Fibroblast of skin of right biceps (primary cell): ENCODE measurements at places on chromosomes 3 and 15.

GRCh38 chr3:170012683-170013400, 25.0 kb upstream of the GPR160 start:
- no peak for DNase-seq

DNA sequence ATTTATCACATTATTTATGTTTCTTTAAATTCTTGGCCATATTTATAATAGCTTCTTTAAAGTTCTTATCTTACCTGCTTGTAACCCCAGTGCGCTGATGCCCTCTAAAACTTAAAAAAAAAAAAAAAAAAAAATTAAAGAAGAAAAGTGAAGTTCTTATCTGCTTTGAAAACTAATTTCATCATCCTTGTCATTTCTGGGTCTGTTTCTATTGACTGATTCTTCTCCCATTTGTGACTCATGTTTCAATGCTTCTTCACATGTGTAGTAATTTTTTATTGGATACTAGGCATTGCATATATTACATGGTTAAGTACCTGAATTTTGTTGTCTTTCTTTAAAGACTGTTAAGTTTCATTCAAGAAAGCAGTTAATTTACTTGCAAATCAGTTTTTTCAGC, 3.4 kb upstream of the SEC22A start:
- DNase-seq: no peak

DNA sequence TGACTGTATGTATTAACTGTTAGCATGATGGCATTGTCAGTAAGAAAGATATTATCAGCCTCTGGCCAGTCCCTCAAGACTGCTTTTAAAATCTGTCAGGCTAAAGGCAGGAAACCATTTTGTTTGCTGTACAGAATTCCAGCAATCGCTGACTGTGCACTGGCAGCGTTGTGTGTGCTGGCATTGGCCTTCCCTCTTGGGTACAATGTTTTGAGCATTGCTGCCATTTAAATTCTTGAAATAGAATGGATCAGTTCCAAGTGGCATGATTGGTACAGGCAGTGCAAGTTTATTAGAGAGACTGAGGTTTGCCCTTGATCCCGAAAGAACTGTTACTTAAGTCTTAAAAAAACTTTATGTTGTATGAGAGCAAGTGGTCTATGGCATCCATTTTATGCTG, 788.7 kb downstream of the OTOL1 start:
- DNase-seq: no peak

GRCh38 chr3:39808467-39809180, 785 bp upstream of the MYRIP start:
- DNase-seq: no peak

DNA sequence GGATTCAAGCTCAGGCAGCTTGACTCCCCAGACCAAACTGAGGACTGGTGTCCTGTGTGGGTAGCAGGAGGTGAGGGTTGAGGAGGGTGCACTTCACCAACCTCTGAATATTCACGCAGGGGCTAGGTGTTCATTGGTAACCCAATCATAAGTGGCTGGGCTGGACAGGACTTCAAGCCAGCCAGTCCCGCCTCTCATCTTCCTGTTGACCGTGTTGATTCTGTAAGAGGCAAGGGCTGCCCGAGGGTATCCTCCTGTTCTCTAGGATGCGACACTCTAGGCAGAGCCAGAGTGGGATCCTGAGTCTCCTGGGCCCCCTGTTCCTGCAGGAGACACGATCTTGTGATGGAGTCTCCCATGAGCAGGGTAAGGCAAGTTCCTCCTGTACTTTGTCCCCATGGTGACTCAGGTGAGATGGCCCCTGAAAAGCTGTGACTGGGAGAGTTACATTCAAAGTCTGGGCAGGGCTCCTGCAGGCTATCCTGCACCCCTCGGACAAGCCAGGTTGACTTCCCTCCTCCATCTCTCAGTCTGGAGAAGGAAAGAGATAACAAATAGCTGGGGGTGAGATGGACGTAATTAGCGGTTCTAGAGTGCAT, 58.1 kb upstream of the POMGNT2 start:
- DNase-seq: no peak

GRCh38 chr15:70121624-70122302, 24.0 kb upstream of the TLE3 start:
- peak; percentile 89 for DNase-seq

DNA sequence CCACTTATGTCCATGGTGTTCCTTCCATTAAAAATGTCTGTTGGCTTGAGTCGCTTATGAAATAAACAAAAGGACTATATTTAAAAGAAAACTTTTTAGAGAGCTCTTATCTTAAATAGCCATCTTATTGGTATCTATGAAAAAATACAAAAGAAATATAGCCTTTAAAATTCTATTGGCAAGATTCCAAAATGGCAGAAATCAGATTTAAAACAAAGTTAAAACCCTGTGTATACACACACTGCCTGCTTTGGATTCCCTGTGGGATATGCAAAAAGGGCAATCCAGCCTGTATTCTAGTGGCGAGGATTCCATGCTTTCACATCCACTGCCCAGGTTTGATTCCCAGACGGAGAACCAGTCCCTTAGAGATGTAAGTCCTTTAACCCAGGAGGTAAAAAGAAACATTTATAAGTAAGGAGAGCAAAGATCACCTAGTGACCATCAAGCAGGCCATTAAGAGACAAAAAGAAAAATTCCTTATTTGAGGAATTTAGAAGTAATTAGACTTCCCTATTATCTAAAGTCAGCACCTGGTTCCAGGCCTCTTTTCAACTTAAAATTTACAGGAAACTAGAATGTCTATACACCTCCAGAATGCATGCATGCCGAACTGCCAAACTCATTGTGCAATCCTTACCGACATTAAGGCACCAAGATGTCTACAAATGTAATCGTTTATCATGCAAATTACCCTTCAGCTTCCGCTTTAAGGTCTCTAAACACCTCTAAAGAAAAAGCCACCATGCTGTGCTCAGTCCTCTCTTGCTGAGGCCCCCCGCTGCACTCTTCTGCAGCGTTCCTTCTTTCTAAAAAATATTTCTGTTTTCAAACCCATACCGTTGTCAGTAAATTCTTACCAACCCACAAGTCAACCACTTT, 69.6 kb upstream of the STRIT1 start:
- peak; percentile 58 for DNase-seq

- DNase-seq: peak; percentile 26
Observed at GRCh38 chr15:95591886-95592285, 738.6 kb upstream of the NR2F2 start.

GRCh38 chr3:57783186-57784088, 27.3 kb downstream of the SLMAP start:
- DNase-seq: no peak

GRCh38 chr3:129936757-129937156, 37.8 kb upstream of the TRH start:
- DNase-seq: peak; percentile 56

DNA sequence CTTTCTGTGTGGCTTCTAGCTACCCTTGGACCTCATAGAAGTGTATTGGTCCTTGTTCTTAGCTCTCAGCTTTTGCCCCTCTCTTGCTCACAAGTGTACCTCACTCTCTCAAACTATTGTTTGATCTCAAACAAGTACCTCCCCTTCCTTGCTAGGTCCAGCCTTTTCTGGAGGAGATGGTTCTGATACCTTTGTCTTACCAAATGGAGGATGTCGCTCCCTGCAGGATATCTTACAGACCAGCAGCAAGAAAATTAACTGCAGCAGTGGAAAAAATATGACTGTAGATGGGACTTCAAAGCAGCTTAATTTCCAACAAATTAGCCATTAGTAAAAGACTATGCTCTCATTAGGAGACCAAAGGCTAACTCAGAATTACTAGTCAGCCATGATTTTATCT, 388.1 kb upstream of the ROBO2 start:
- no peak for DNase-seq
